Thoracic aorta (tissue), 2 donors: ENCODE measurements at places on chromosomes 7 and 10.

- no peaks in the 10 kb centered on the region for H3K27me3 ChIP-seq
- peaks cover 5% of the 10 kb centered on the region for H3K4me1 ChIP-seq
- no peak overlapping the region for H3K4me3 ChIP-seq
- H3K36me3 ChIP-seq: no peaks in the 10 kb centered on the region
Measured at GRCh38 chr10:91691981-91692380, 59.1 kb upstream of the PPP1R3C start.

GRCh38 chr7:30136117-30136731 is 1.4 kb downstream of the MTURN start:
- no peak for DNase-seq
- peaks cover 50% of the 10 kb centered on the region for H3K4me1 ChIP-seq
- H3K36me3 ChIP-seq: no peaks in the 10 kb centered on the region
- peak overlapping the region; percentile 89 for H3K27ac ChIP-seq

DNA sequence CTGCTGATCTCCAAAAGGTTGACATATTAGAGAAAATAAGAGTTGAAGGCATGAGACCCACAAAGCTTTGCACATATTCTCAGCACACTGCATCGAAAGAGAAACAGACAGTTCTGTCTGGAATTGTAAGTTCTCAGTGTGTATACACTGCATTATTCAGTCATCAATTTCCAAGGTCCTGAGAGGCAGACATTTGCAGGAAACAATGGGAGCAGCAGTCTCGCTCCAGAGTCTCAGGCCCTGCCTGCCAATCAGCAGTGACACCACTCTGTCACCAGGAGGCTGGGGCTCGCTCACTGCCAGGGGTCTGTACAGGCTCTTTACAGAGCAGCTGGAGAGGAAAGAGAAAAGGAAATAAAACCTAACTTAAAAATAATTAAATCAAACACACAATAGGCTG is 36.3 kb downstream of the JAZF1 start:
- H3K27ac ChIP-seq: no peak overlapping the region
- H3K4me1 ChIP-seq: peaks cover 6% of the 10 kb centered on the region
- no peaks in the 10 kb centered on the region for H3K27me3 ChIP-seq
- H3K4me3 ChIP-seq: no peak overlapping the region
- H3K36me3 ChIP-seq: no peaks in the 10 kb centered on the region
- no peak for DNase-seq

GRCh38 chr7:70645279-70645678 is 486.7 kb upstream of the GALNT17 start:
- no peaks in the 10 kb centered on the region for H3K27me3 ChIP-seq
- no peaks in the 10 kb centered on the region for H3K4me1 ChIP-seq
- DNase-seq: no peak
- no peak overlapping the region for H3K4me3 ChIP-seq
- no peak overlapping the region for H3K27ac ChIP-seq

DNA sequence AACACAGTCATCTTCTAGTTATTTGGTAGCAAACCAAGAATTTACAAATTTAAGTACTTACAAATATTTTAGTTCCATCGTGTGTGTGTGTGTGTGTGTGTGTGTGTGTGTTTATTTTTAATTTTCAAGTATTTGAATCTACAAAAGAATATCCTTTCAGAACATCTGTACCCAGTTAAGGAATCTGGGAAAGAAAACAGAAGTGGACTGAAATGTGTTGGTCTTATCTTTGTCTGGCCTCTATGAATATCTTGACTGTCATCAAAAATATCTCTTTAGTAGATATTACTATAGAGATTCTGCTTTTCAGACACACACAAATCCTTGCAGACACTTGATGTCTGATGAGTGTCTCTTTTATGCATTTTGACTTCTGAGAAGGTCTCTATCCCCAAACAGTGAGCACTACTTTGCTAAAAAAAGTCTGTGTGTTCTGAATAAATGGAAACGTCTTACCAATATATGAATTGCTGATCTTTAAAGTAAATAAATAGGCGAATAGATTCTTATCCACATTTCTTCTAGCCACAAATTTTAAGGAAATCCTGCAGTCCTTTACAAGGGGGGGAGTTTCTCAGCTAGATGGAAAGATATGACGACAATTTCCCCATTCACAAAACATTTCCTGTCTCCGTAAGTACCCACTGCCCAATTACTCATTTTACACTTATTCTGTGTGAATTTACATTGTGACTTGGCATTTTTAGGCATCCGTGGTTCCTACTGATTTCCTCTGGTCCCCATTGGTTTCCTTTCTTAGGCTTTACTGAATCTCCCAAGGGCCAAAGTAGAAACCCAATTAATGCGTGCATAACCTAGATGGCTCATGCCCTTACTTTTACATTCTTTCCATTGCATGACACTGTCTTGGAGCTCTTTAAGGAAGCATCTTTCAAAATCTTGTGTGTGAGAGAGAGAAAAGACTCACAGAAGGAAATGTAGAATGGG is 36.0 kb downstream of the NRCAM start:
- no peaks in the 10 kb centered on the region for H3K4me1 ChIP-seq
- no peaks in the 10 kb centered on the region for H3K27me3 ChIP-seq
- H3K36me3 ChIP-seq: no peaks in the 10 kb centered on the region
- DNase-seq: no peak
- no peak overlapping the region for H3K27ac ChIP-seq
- no peak overlapping the region for H3K4me3 ChIP-seq
